Bronchial epithelial cell (primary cell): ENCODE measurements at places on chromosomes 2 and 18. TPM values are rescaled to one million over a fixed set of nuclear protein-coding genes. Genes with fewer than 3 reads are reported as not detected.
A peak's percentile ranks its signal among the peaks of the same experiment; 100 is the strongest.

- DNase-seq = no peak
Measured at GRCh38 chr2:65050931-65051330, 5.3 kb upstream of the CEP68 start.

GRCh38 chr18:38940863-38941531 lies 1375.4 kb upstream of the CELF4 start:
- peak; percentile 98 for DNase-seq

TPGS2 gene
- 67.1 and 77.1 TPM in 2 replicates for total RNA-seq

SP140 gene
- total RNA-seq = not detected in 2 replicates

PPM1B gene
- total RNA-seq = 35.3 and 44.4 TPM in 2 replicates

KYNU gene
- total RNA-seq = 30.3 and 31.4 TPM in 2 replicates

DNA sequence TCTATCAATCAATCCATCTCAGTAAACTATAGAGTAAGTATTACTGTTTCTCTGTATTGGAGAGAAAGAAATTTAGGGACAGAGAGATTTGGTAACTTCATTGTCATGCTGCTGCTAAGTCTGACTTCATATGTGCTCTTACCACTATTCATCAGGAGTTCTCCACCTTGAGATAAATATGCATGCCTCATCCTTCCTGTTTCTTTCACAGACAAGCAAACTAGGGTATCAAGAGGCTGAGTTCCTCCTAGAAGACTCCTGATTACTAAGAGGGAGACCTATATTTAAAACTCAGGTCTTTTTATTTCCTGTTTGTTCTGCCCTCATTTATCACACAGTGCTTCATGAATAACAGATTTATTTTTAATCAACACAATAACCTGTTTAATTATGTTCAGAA lies 34.1 kb downstream of the RIT2 start:
- no peak for DNase-seq

NGEF gene
- total RNA-seq = 0.53 and 6.1 TPM in 2 replicates

DNA sequence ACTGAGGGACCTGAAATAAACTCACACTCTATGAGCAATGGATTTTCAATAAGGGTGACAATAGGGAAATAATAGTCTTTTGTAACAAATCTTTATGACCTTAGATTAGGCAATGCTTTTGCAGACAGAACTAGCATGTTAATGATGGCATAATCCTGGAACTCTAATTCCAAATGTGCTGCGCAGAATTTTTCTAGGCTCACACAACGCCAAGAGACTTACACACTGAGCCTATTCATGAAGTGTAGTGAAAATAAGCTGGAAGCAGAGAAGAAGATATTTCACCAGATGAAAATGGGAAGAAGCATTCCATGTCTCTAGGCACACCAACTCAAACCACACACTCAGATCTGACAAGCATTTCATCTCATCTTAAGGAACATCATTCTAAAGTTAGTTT lies 178.5 kb downstream of the L3MBTL4 start:
- no peak for DNase-seq

DNA sequence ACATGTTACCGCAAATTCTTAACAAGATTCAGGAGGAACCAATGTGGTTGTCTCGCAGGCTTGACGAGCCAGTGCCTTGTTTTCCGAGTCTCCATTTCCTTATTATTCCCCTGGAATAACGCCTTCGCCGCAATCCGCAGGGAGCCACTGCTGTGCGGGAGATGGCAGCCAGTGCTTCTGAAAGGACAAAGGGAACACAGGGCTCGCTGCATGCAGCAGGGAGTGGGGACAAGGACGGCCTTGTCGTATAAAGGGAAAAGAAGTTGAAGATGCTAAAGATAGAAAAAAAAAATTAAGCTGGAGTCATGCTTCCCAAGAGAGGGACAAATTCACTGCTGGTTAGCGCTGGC lies 221.4 kb downstream of the NDUFA10 start:
- no peak for DNase-seq

CHRND gene
- not detected in 2 replicates for total RNA-seq

DNA sequence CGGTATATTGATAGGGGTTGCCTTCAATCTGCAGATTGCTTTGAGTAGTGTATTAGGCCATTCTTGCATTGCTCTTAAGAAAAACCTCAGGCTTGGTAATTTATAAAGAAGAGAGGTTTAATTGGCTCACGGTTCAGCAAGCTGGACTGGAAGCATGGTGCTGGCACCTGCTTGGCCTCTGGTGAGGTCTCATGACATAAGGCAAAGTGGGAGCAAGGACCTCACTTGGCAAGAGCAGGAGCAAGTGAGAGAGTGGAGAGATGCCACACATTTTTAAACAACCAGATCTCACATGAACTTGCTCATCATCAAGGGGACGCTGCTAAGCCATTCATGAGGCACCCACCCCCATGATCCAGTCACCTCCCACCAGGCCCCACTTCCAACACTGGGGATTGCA lies 4.9 kb downstream of the MAP3K2 start:
- DNase-seq = no peak
